Occipital lobe (tissue), 3 donors: ENCODE measurements at places on chromosomes 1 and 21. TPM values are rescaled to one million over a fixed set of nuclear protein-coding genes. Genes with fewer than 3 reads are reported as not detected.

Gene FRRS1
- total RNA-seq: 1.9 TPM

Gene SHISAL2A
- not detected for total RNA-seq

Gene CD2
- not detected for total RNA-seq

Gene SKI
- 19.3 TPM for total RNA-seq

Gene SIPA1L2
- total RNA-seq: 36.7 TPM

Gene C1orf53
- not detected for total RNA-seq

Gene ALX3
- total RNA-seq: 0.31 TPM

Gene ERICH3
- total RNA-seq: 16.7 TPM

Gene BRINP2
- 15.0 TPM for total RNA-seq

Gene GRIK3
- total RNA-seq: 32.0 TPM

Gene FAM163A
- under 0.01 TPM for total RNA-seq

Gene LIN28A
- not detected for total RNA-seq

Gene DRAXIN
- total RNA-seq: 107 TPM

Gene SUSD4
- 11.2 TPM for total RNA-seq

Gene ELF3
- 0.31 TPM for total RNA-seq

Gene PEX14
- 9.2 TPM for total RNA-seq

Gene PITHD1
- total RNA-seq: 57.9 TPM

Gene SLC35F3
- total RNA-seq: 0.78 TPM

Gene AQP10
- total RNA-seq: not detected

Gene SSBP3
- 46.8 TPM for total RNA-seq

Gene SIM2
- not detected for total RNA-seq

Gene OR2T29
- not detected for total RNA-seq

Gene MPL
- total RNA-seq: not detected

Gene LYST
- 69.7 TPM for total RNA-seq

Gene LRRC8D
- total RNA-seq: 29.8 TPM

Gene OR2AK2
- 0.78 TPM for total RNA-seq

Gene AUNIP
- 1.7 TPM for total RNA-seq

Gene PPIAL4G
- 0.31 TPM for total RNA-seq

Gene ZC3H12A
- total RNA-seq: 0.47 TPM

Gene PODN
- 1.2 TPM for total RNA-seq

Gene TFF1
- total RNA-seq: not detected

Gene NTNG1
- total RNA-seq: 18.6 TPM

Gene YOD1
- total RNA-seq: 24.5 TPM

Gene EMC1
- total RNA-seq: 74.1 TPM

Gene S100A1
- total RNA-seq: 0.47 TPM

Gene FAM167B
- 2.0 TPM for total RNA-seq

Gene NFASC
- 32.4 TPM for total RNA-seq

Gene CLDN17
- not detected for total RNA-seq

Gene FNDC5
- total RNA-seq: 17.0 TPM

Gene MSH4
- total RNA-seq: 1.6 TPM

Gene LENEP
- total RNA-seq: 2.7 TPM

Gene DAB1
- total RNA-seq: 45.4 TPM

Gene GPR25
- total RNA-seq: not detected

Gene OR2T33
- total RNA-seq: not detected

Gene CYP4A11
- total RNA-seq: not detected

Gene FAM131C
- total RNA-seq: 1.7 TPM

Gene CHML
- 69.6 TPM for total RNA-seq
